ENCODE measurements at places on chromosomes 1 and 21.

DNA sequence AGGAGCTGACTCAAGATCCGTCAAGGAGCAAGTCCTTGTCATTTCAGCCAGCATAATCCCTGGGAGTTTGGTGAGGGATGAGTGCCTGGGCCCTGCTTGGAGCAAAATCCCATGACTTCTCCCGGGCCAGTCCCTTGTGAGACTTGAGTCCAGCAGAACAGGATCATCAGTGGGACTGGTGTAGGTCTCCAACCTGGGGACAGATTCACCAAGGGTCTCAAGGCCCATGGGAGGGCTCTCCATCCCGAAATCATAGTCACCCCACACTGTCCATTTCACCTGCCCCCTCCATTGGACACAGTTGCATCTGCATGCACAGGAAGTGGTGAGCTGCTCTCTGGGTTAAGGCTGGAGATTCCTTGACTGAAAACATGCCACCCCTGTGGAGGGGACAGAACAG is 178.2 kb downstream of the FOXD2 start:
- no peak for DNase-seq

- no peak for DNase-seq
Observed at GRCh38 chr1:164756741-164757140, 197.8 kb downstream of the PBX1 start.

- DNase-seq: no peak
Observed at GRCh38 chr1:194338241-194338948, 1152.0 kb upstream of the B3GALT2 start.

- DNase-seq: peak; percentile 87
Observed at GRCh38 chr21:46092026-46092764, 5.7 kb upstream of the COL6A2 start.

- DNase-seq: no peak
Observed at GRCh38 chr1:219442611-219443061, 170.3 kb downstream of the ZC3H11B start.

GRCh38 chr1:201912832-201913231 is 24.1 kb downstream of the SHISA4 start:
- no peak for DNase-seq

DNA sequence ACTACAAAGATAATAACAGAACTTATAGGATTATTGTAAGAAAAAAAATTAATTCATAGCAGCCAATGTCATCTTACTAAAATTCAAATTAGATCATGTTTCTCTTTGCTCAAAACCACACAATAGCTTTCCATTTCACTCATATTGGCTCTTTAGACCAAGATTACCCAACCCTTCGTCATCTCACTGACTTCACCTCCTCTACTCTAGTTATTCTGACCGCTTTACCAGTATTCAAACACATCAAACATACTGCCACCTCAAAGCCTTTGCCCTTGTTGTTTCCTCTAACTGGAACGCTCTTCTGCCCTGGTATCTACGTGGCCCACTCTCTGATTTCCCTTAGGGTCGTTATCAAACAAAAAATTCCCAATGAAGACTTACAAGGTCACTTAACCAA is 1.7 kb downstream of the ANGPTL3 start:
- no peak for DNase-seq

DNA sequence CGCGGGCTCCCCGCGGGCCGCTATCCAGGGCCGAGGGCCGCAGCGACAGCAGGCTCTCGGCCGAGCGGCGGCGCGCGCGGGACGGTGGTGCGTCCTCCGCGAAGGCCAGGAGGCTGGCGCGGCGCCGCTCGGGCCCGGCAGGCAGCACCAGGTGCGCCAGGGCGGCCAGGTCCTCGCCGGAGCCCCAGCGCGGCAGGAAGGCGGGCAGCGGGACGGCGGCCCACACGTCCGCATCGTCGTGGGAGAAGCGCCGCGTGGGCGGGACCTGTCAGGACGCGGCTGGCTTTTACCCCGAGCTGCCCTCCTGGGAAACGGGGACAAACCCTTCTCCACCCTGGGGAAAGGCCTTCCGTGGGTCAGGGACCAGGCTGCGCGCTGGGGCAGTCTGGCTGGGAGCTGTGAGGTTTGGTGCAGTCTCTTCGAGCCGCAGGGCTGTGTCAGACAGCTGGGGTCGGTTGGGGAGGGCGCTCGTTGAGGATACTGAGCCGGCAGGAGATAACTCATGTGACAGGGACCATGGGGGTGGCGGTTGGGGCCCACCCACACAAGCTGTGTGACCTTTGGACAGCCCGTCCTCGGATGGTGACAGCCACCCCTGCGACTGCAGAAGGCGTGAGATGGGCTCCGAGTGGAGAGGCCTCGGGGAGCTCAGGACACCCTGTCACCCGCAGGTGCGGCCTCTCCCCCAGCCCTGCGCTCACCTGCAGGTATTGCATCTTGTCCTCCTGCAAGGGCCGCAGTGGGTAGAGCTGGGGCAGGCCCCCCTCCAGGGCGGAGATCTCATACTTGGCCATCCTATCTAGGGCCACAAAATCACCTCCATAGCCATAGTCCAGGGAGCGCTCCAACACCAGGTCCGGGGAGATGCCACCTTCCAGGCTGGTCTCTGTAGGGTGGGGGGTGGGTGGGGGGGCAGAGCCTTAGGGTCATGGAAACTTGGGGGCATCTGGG is 6.0 kb downstream of the HES3 start:
- DNase-seq: no peak

GRCh38 chr21:15558884-15559283 is 170.9 kb upstream of the USP25 start:
- no peak for DNase-seq
